Right ventricle myocardium superior (tissue), 1 donor: ENCODE measurements at places on chromosomes 7 and 10. TPM values are rescaled to one million over a fixed set of nuclear protein-coding genes. Genes with fewer than 3 reads are reported as not detected.
A peak's percentile ranks its signal among the peaks of the same experiment; 100 is the strongest.

DNA sequence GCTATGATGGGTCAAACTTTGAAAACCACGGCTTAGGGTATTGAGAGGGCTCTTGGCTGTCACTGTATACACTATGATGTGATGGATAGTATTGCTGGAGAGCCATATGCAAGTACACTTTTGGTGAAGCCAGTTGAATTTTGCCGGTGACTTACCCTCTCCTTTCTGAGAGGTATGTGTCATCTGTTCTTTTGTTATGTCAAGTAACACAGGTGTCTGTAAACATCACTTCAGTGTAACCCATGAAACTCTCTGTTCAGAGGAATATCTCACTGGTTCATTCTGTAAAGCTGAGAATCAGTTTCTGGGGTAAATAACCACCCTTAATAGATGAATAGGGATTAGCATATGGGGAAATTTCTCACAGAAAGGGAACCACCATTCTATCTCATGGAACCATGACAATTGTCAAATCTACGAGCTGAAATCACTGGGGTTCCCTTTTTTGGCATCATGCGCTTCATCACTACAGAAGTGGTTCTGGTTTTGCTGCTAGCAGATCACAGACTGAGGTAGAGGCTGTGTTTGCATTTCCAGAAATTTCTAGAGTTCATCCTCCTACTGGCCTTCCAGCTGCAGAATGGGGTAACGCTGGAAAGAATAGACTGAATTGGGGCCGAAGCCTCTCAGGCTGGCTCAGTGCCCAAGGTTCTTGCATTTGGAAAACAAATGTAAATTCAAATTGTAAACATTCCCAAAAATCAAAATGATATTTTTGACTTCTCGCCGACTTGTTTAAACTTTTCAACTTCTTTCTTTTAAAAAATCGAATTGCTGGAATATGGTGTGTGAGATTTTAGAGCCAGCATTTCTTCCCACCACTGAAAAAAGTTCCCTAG lies 83.3 kb upstream of the CREB5 start:
- no peak for DNase-seq

Gene CABCOCO1
- total RNA-seq, result not detected

DNA sequence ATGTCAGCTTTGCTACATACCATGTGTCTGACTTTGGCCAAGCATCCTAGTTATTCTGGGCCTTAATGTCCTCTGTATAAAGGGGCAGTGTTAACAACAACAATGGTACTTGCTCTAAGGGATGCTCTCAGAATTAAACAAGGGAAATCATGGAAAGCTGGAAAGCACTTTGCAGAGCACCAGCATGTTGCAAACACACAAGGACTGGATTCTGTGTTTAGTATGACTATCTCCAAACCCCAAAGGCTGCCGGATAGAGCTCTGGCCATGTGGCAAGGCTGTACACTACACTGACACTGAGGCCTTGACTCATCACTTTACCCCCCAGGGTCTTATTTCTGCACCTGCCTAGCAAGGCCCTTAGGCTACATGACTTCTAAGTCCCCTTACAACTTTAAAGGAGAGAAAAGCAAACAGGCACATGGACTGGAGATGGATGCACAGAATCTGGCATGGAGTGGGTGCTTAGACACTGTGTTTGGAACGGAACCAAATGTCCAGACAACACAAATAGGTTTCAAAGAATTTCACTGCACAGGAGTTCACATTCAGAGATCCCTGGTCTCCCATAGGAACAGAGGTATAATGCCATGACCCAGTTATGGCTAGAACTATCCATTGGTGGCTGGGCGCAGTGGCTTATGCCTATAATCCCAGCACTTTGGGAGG lies 74.6 kb downstream of the FAM13C start:
- no peak for DNase-seq

- DNase-seq, result peak; percentile 77
Measured at GRCh38 chr10:88064608-88065382, 201.4 kb downstream of the PTEN start.

DNA sequence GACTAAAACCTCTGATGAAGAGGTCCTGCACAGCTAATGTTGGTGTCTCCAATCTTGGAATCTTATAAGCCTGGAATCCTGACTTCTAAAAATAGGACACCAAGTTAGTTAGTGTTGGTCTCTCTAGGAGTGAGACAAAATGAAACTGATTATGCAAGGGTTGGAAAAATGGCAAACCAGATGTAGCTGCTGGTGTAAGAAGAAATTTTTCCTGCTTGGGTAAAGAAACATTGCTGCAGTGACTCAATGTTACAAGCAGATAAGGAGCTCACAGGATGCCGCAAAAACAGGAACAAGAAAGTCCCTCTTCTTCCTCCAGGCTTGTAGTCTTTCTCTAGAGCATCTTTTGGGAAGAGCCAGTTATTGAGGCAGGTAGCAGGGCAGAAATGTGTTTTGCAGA lies 449.0 kb downstream of the ETV1 start:
- no peak for DNase-seq

Gene RSU1
- total RNA-seq, result 49.4 TPM
